ENCODE measurements at places on chromosomes 2 and 18.

- DNase-seq, result no peak
These were observed 752.2 kb downstream of the DPP10 start for GRCh38 chr2:115194623-115195022.

DNA sequence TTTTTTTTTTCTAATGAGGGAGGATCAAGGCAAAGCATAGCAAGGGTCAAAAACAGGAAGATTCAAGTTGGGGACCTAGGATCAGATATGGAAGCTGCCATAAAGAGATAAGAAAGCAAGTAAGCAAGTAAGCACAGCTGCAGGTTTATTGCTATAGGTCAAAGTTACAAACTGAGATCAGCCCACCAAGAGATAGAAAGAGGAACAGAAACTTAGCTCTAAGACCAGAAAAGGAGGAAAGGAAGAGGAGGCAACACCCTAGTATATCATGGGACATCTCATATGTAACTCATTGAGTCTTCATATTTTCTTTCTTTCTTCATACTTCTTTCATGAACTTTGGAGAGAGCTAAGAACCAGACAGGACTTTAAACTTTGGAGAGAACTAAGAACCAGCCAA is 295.9 kb upstream of the CRIM1 start:
- DNase-seq, result no peak

DNA sequence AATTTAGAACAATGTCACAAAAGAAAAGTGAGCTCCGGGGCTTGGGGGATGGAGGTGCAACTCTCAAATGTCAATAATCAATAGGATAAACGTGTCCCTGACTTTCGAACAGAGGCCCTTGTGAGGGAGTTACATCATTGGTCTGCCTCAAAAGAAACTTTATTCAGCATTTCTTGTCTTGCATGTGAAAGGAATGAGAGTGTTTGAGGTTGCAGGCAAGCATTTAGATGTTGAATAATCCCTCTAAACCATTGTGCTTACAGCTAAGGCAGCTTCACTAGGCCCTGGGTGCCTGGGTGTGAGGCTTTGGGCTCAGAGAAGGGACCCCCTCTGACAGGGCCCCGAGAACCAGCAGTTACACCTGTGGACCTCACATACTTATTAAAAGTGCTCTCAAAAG is 28.6 kb upstream of the FHL2 start:
- no peak for DNase-seq

- DNase-seq, result no peak
These were observed 18.1 kb downstream of the NDC80 start for GRCh38 chr18:2589345-2590068.

DNA sequence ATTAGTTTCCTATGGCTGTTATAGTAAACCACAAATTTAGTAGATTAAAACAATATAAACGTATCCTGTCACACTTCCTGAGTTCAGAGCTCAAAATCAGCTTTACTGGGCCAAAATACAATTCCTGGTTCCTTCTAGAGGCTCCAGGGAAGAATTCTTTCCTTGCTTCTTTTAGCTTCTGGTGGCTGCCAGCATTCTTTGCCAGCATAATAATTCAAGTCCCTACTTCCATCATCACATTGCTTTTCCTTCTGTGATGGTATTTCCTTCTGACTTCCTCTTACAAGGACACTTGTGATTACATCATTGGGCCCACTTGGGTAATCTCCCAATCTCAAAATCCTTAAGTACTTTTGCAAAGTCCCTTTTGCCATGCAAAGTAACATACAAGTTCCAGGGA is 40.6 kb downstream of the MOB4 start:
- DNase-seq, result no peak

GRCh38 chr2:48048476-48049171 is 142.3 kb upstream of the FBXO11 start:
- DNase-seq, result no peak

DNA sequence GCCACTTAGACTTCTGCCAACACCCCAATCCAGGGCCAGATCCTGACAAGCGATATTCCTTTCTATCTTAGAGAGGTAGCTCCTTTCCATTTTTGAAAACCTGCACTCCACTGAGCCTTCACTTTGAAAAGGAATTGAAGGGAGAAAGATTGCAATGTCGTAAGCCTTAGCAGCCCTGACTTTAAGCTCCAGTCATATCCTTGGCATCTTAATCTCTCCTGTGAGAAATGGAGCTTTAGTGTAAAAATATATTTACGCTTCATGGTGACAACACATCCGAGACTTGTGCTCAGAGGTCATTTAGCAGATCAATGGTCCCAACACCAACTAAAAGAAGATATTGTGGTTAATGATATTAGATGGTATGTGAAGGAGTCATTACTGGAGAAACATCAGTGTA is 235.8 kb upstream of the MEX3C start:
- DNase-seq, result no peak

DNA sequence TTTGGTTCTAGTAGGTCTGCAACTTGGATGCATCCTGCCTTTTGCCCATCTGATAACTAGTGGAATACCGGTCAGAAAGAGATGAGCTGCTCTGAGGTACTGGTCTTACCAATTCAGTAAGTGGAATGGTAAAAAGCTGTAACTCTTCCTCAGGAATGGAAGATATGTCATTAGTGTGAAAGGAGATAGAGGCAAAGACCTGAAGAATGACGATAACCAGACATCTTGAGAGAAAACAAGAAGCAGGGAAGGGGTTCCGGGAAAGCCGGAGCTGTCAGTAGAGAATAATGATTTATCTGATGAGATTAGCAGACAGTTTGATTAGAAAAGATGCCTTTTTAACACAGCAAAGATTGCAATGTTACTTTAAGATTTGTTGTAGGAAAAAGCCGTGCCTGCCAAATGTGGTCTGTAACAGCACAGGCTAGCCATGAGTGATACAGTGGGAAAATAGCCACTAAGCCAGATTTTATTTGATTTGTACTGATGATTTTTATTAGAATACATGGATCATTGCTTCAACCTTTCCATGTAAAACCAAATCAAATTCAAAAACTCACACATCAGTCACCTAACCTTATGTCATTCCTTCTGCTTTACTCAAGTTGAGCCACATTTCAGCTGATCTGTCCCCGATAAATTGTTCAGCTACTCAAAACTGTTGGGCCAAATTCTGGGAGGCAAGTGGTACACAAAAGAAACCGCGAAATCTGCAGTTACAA is 110.0 kb downstream of the TCF4 start:
- peak; percentile 61 for DNase-seq

DNA sequence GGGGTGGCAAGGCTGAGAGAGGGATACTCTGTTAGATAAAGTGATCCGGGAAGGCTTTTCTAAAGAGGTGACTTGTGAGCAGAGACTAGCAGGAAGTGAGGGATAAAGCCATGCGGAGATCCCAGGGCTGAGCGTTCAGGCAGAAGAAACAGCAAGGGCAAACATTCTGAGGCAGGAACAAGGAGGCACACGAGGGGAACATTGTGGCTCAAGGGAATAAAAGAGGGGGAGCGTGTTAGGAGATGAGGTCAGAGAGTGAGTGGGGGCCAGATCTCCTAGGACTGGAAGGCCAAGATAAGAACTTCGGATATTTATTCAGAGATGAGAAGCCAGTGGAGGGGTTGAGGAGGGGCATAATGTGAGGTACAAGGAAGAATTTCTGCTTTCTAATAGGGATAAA is 67.1 kb downstream of the ACTR2 start:
- no peak for DNase-seq

GRCh38 chr2:16255120-16255519 is 314.8 kb downstream of the MYCN start:
- no peak for DNase-seq

- peak; percentile 46 for DNase-seq
These were observed 20.6 kb downstream of the PDE1A start for GRCh38 chr2:182406221-182406620.

Data from astrocyte of the spinal cord (primary cell).